ENCODE measurements at places on chromosomes 13 and 19.
A peak's percentile ranks its signal among the peaks of the same experiment; 100 is the strongest.

GRCh38 chr19:3544742-3545668 lies 6.0 kb downstream of the TEKTIP1 start:
- peak; percentile 77 for DNase-seq

GRCh38 chr19:5125797-5126497 lies 157.0 kb downstream of the KDM4B start:
- DNase-seq: no peak

DNA sequence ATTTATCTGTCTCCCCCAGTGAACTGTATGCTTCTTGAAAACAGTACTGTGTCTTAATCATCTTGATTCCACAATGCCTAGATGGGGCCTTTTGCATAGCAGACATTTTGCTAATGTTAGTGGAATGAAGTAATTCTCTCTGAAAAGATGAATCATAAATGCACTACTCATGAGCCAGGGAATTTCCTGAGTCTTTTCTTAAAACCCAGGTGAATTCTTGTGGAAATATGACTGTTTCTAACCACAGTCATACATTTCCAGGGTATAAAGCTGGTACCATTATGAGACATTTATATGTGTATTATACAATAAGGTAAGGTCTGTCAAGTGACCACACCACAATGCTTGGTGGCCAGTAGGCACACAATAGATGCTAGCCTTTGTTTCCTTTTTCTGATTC lies 5.5 kb upstream of the KCTD4 start:
- peak; percentile 12 for DNase-seq

- no peak for DNase-seq
Measured at GRCh38 chr13:77460195-77460594, 75.3 kb upstream of the SCEL start.

DNA sequence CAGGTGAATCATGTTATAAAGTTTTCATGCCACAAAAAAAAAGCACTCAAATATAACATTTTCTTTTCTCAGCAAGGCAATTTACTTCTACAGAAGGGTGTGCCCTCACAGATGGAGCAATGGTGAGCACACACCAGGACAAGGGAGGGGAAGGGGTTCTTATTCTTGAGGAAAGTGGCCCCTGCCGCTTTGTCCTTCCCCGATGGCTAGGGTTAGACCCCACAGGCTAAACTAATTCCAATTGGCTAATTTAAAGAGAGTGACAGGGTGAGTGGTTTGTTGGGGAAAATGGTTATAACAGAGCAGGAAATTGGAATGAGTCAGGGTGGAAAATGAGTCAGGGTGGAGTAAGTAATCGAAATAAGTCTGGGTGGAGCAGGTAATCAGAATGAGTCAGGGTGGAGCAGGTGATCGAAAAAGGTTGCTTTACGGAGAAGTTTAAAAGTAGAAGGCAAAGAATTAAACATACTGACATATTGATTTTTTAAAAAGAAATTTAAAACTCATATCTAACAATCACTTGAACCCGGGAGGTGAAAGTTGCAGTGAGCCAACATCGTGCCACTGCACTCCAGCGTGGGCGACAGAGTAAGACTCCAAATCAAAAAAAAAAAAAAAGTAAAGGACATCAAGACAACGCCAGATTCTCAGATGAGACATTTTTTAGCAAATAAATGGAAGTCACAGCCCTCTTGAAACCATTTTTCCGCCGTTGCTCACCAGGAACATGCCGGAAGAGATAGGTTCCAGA lies 813 bp downstream of the ZNF562 start:
- DNase-seq: peak; percentile 51

DNA sequence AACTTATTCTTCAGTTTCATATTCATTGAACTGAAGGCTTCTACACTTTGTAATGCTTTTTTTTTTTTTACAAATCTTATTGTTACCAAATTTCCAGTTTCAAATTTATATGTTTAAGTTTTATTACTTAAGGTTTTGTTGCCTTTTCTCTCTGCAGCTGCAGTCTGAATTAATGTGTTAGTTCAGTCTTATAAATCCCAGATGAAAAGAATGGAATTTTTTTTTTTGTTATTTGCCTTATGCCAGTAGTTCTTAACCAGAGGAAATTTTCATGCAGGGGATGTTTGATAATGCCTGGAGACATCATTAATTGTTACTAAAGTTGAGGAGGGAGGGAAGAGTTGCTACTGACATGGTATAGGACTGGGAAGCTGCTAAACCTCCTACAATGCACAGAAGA lies 367.9 kb upstream of the SPRY2 start:
- DNase-seq: no peak

DNA sequence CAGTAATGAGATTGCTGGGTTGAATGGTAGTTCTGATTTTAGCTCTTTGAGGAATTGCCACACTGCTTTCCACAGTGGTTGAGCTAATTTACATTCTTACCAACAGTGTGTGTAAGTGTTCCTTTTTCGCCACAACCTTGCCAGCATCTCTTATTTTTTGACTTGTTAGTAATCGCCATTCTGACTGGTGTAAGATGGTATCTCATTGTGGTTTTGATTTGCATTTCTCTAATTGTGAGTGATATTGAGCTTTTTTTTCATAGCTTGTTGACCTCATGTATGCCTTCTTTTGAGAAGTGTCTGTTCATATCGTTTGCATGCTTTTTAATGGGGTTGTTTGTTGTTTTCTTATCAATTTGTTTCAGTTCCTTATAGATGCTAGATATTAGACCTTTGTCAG lies 245.0 kb downstream of the MTUS2 start:
- no peak for DNase-seq

DNA sequence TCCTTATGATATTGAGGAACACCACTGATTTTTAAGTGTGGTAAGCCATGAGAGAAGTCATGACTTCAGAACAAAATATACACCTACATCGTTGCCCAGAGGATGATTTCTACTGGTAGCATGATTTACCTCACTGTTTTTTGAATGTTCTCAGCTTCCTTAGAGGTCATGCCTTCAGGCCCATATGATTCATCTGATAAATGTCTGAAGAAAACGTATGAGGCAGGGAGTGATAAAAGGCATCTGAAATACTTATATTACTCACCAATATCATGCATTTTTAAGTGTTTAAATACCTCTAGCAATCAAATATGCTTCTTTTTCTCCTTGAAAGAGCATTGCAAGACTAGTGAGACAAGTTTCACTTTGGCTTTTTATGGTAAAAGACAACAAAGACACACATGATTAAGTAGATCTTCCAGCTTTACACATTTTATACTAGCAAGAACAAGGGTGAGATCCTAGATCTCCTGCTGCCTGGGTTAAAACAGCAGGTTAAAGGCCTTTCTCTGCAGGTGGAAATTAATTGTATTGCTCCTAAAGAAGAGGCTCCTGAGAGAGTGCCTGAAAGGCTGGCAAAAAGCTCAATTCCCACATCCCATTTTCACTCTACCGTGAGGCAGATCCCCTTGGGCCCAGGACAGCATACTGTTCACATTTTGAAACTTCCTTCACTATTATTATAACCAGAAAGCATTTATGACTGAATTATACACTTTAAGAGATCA lies 432.4 kb downstream of the SLITRK1 start:
- DNase-seq: no peak

- no peak for DNase-seq
Measured at GRCh38 chr19:8334458-8335342, 8.4 kb downstream of the KANK3 start.

- DNase-seq: no peak
Measured at GRCh38 chr19:8488365-8488764, 14.1 kb downstream of the PRAM1 start.

- DNase-seq: no peak
Measured at GRCh38 chr13:42760951-42761350, 20.4 kb upstream of the FAM216B start.

- DNase-seq: no peak
Measured at GRCh38 chr19:5628461-5628860, 5.6 kb downstream of the SAFB start.

- no peak for DNase-seq
Measured at GRCh38 chr13:52399708-52400107, 6.3 kb downstream of the THSD1 start.

GRCh38 chr19:18832306-18833140 lies 764 bp downstream of the UPF1 start:
- DNase-seq: no peak

- peak; percentile 90 for DNase-seq
Measured at GRCh38 chr19:13850910-13851733, 25.8 kb upstream of the NANOS3 start.

- DNase-seq: no peak
Measured at GRCh38 chr13:53028637-53029203, at the start of gene OLFM4. Gene OLFM4, plus strand, starts transcription at chr13:53028813. Its CDS starts 24 bp downstream, at chr13:53028837.

GRCh38 chr13:40236566-40237168 lies 429.8 kb downstream of the FOXO1 start:
- DNase-seq: no peak

DNA sequence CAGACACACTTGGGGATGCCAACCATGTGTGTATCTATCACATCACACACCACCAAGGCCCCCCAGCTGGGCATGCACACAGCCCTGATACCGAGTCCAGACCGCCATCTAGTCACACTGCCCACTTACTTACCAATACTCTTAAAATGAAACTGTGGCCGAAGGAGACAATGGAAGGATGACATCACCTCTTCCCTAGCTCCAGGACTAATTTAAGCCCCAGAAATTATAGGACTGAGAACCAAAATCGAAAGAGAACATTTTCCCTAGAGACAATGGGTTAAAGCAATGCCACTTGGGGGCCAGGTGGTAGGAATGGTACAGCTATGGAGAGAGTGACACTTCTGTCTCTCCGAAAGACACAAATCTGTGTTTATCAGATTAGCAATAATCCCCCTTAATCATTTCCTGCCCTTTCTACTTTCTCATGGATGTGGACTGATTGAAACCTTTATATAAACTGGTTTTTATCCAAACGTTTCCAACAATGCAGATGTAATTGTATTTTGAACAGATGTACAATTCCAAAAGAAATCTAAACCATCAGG lies 663 bp upstream of the GGACT start:
- DNase-seq: no peak

GRCh38 chr19:14502334-14503092 lies 6.6 kb upstream of the GIPC1 start:
- DNase-seq: no peak

DNA sequence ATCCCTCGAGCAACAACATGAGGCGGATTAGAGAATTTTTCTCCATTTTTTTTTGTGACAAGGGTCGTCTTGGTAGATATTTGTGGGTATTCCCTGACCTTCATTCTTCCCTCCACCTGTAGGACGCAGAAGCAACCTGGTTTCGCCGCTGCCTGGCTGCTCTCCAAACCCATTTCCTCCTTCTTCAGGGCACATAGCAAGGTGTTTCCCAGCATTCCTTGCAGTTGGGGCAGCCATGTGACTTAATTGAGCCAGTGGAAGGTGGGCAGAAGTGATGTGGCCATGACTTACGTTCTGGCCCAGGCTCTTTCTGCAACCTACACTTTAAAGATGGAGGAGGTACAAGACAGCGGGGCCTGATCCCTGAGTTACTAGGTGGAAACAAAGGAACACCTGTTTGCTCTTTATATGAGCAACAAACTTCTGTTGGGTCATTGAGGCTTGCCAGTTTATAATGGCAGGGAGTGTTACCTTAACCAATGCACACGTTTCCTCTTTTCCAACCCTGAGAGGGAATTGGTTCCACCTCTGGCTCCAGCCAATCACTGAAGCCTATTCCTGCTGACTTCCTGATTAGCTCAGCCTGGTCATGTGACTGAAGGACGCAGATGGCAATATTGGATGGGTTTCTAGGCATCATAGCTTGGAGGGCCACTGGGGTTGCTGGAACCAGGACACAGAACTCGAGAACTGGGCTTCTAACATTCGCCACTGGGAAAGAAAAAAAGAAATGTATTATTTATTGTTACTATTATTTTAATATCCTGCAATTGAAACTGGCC lies 30.8 kb upstream of the ZNRF4 start:
- no peak for DNase-seq

GRCh38 chr13:45921162-45921736 lies 69.7 kb upstream of the SIAH3 start:
- DNase-seq: no peak

DNA sequence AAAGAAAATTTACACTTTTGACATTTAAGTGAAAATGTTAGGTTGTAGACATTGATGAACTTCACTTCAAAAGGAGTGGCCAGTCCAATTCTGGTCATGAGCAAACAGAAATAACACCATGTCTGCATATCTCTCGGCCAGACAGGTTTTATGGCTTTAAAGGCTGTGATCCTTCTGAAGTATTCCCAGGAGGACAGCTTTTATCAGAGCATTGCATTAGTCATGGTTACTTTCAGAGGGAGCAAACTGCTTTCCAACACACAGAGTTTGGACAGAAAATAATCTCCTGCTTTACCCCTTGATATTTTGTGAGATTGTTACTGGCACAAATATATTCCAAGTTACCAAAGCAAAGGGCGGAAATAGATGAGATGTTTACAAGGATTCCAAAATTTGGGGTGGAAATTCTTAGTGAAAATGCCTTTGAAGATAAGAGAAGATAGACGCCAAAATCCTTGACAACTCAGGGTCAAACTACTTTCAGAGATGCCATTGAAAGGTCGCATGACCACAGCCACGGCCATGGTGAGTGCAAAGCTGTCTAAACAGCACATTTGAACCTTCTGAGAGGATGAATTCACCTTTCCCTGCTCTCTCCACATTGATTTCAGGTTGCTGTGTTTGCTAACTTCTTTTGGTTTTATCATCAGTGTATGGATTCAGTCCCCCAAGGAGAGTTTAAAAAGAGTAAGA lies 584.5 kb upstream of the SGCG start:
- no peak for DNase-seq

- no peak for DNase-seq
Measured at GRCh38 chr13:45895881-45896280, 44.3 kb upstream of the SIAH3 start.

DNA sequence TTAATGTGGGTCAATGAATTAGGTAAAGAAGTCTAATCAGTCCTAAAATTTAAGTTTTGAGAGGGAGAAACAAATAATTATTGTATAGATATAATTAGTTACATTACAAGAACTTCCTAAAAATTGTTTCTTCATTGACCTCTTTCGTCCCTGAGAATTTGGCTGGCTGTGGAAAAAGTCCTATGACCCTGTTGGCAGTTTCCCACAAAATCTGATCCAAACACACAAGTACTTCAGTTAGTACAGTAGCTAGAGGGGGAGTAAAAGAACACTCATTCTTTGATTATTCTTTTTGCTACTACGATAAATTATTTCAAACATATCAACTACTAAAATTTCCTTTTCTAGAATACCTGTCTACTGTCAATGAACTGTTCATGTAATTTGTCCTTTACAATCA lies 11.3 kb downstream of the POSTN start:
- no peak for DNase-seq

DNA sequence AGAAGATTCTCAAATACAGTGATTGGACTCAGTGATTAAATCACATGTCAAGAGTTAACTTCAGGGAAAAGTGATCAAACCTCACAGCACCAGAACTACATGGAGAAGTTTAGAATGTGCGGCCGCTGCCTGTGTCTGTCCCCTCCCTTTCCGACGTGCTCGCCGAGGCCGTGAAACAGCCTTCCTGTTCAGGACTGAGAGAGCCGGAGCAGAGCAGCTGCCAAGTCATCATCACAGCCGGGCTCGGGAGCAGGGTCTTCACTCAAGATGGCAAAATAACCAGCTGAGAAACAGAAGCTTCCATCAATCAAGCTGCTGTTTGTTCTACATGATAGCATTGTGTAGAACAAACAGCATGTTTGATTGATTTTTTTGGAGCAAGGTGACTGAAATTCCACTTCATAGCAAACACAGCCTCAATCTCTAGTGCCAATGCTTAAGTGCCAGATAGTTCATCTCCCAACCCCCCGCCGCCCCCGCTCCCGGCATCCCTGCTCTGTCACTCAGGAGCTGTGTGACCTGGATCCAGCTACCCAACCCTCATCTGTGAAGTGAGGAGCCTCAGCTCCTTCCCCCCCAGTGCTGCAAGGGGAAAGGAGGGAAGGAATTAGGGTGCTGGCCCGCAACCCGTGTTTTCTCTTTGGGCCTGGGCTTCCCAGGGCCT lies 70.6 kb downstream of the HSPH1 start:
- DNase-seq: no peak

All from CD4-positive, alpha-beta T cell treated with Interleukin-2 at 100 ng/mL for 4 hours (primary cell).